ENCODE measurements at places on chromosomes 11 and 22. TPM values are rescaled to one million over a fixed set of nuclear protein-coding genes. Genes with fewer than 3 reads are reported as not detected.

Gene CCT8L2
- not detected for total RNA-seq

Gene NRIP3
- total RNA-seq, result 1.7 TPM

Gene GP1BB
- 4.8 TPM for total RNA-seq

Gene TRIM6
- 11.8 TPM for total RNA-seq

Gene OR6Q1
- total RNA-seq, result not detected

Gene OR8G1
- total RNA-seq, result not detected
